ENCODE measurements at places on chromosomes 6 and 20.

DNA sequence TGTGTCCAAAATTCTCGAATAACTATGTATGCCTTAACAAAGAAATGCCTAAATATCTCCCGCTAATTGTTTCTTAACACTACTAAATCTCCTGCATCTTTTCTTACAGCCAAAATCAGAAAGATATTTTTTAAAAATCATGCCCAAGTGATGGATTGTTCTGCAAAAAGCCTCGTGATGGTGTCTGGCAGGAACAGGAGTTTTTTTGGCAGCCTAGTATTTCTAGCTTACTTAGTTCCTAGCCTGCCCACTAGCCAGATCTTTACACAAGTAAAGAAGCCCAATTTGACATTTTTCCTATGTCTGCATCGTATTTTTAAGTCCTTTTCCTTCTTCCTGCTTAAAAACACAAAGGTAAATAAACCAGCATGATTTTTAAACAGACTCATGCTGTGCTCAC lies 31.5 kb downstream of the SLC2A12 start:
- DNase-seq: no peak

DNA sequence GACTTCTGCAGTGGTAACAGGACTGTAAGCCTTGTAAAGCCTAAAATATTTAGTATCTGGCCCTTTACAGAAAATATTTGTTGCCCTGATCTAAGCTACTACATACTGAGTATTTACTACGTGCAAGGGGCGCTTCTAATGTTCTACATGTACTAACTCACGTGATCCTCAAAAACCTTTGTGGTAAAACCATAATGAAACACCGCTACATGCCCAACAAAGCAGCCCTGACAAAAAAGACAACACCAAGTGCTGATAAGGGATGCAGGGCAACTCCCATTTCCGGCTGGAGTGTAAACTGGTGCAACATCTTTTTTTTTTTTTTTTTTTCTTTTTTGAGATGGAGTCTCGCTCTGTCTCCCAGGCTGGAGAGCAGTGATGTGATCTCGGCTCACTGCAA lies 85.0 kb downstream of the SULF2 start:
- no peak for DNase-seq

DNA sequence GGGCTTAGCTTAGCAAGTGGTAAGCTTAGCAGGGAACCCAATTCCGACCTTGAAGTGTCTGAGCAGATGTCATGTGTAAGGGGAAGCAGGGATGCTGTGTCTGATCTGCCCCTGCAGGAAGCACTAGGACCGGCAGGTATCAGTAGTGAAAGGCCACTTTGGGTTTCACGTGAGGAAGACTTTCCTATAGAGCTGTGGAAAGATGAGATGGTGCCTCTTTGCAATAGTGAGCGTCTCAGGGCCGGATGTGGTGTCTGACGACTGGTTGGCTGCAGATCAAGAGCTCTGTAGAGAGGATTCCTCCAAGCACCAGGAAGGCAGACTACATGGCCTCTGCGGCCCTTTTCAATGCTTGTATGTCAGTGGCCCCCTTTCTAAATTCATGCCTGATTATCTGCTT lies 98.3 kb downstream of the TIAM2 start:
- no peak for DNase-seq

- no peak for DNase-seq
Measured at GRCh38 chr20:18728165-18728869, 85.3 kb upstream of the SCP2D1 start.

GRCh38 chr20:32004963-32005362 lies 5.3 kb upstream of the CCM2L start:
- no peak for DNase-seq
